ENCODE measurements at places on chromosomes 2 and 18. TPM values are rescaled to one million over a fixed set of nuclear protein-coding genes. Genes with fewer than 3 reads are reported as not detected.
A peak's percentile ranks its signal among the peaks of the same experiment; 100 is the strongest.

The NT5C1B gene
- total RNA-seq = not detected

DNA sequence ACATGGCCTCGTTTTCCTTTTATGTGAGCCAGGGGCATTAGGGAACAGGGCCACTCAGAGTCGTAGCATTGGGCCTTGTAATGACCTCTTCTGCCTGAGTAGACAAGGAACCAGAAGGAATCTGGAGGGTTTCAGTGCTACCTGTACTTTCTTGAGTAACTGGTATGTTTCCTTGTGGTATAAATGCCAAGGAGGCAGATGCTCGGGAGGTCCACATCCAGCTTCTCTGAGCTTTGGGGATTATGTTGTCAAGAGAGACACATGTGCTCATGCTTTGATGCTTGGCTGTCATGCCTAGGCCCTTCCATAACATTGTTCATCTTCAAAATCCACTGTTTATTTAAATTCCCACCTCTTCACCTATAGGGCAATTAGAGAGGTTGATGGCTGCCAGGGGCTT, 26.3 kb downstream of the FOSL2 start:
- no peak for DNase-seq

DNA sequence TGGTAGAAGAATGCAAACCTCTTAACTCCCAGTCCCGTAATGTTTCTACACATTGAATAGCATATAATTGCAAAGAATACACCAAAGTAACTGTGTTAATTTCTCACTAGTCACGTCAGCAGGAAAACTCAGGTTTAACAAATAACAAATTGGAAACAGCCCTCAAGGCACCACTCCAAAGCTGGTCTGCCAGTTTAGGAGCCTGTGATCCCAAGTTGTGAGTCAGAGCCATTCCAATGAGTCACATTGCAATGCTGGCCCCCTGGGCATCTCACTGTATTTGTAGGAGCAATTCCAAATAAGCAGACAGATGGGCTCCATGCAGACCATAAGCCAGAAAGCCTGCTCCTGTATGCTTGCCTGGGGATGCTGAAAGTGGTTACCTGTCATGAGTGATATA, 143.2 kb upstream of the SETBP1 start:
- DNase-seq = peak; percentile 89

The GPAT2 gene
- total RNA-seq = not detected

GRCh38 chr18:9965711-9966624, 52.2 kb downstream of the VAPA start:
- DNase-seq = no peak

The RAPH1 gene
- 41.3 TPM for total RNA-seq

- DNase-seq = no peak
Measured at GRCh38 chr2:1837458-1837857, 93.1 kb upstream of the PXDN start.
